ENCODE measurements at places on chromosomes 2 and 18.

GRCh38 chr2:43540021-43540779, 55.6 kb downstream of the THADA start:
- DNase-seq, result no peak

GRCh38 chr18:56188529-56189275, 449.7 kb downstream of the TXNL1 start:
- DNase-seq, result peak; percentile 29

DNA sequence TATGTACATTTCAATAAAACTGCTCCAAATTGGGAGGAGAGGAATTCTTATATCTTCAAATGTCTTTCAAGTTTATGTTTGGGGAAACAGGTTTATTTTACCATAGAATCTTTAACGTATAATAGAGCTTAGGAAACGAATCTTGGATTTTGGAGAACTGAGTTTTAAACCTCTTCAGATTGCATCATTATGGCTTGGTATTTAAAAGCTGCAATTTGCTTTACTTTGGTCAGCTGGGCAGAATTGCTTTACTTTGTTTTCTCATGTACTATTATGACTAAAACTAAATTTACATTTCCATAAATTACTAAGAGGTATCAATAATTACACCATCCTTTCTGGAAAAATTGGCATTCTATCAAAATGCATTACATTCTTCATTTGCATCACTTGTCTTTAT, 54.6 kb downstream of the BAZ2B start:
- no peak for DNase-seq

DNA sequence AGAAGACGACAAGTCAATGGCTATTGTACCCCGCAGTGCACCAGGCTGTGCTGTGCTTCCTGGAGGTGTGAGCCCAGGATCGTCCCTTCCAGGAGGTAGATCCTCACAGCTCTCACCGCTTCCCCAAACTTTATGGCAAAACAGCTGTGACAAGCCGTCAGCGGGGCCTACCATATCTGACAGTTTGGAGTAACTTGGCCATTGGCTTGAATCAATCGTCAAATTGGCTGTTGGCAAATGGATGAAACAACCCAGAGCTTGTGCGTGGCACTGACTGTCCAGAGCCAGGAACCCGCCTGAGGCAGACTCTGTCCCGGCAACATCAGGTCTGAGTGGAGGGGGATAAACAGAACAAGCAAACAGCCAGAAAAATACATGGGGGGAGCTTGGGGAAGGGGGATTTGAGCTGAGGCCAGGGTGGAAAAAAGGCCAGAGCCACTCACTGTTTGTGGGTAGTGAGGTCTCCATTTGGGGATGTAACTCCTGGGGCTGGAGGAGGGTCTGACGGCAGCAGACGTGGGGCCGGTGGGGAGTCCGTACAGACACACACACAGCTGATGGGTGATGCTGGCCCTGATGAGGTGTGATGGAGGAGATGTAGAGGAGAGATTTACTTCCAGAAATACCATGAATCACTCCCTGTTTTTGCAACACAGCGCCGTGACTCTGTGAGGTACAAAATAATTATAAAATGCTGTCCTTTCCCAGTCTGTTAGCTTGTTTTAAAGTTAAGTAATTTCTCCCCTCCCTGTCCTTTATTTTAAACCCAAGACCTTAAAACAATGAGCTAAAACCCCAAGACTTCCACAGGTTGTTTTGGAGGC, 174.8 kb downstream of the TWIST2 start:
- no peak for DNase-seq

- peak; percentile 14 for DNase-seq
Observed at GRCh38 chr2:63819765-63820717, 21.7 kb upstream of the UGP2 start.

DNA sequence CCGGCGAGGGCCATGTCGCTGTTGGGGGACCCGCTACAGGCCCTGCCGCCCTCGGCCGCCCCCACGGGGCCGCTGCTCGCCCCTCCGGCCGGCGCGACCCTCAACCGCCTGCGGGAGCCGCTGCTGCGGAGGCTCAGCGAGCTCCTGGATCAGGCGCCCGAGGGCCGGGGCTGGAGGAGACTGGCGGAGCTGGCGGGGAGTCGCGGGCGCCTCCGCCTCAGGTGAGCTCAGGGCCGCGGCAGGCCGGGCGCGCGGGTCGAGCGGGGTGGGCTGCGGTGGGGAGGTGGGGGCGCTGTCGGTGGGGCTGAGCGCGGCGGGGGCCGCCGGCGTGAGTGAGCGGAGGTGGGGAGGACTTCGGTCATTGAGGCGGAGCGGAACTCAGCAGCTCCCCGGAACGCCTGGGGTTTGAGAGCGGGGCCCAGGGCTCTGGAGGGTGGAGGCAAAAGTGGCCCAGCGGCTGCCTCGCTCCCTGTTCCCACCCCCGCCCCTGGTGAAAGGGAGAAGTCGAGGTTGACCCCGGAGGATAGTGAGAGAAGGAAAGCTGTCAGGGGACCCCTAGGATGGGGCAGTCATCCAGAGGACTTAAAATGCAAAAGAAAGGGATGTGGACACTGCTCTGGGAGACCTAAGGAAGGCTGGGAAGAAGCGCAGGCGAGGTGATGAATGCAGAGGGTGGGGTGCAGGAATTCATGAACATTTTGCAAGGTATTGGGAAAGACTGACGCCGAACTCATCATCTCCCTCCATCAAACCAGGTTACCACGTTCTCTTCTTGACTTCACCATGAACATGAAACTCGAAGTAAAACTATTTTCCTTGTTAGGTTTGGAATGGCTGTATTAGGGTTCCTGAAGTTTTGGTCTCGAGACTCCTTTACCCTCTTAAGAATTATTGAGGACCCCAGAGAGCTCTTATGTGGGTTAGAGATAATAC, 633 bp downstream of the MALT1 start:
- DNase-seq, result peak; percentile 93

DNA sequence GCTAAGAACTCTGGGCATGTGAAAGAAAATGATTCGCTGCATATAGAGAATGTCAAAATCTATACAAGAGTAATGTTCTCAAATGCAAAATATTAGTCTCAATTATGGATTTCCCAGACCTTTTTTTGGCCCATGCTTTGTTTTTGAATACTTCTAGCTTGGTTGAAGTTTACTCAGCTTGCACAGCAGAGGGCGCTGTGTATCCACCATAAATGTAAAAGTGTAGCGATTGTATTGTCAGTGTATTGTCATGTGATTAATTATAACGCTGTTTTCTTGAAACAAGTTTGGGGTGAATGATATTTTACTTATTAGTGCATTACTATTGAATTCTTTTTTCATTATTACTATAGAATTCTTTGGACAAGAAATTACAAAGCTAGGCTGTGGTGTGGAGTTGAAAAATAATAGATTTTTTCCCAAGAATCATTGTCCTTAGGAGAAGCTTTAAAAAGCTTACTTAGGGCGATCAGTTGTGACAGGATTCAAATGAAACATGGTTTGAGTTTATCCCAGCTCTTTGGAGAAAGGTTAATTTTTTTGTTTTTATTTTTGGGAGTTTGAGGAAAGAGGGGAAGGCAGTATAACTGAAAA, 98.3 kb downstream of the PIK3C3 start:
- peak; percentile 85 for DNase-seq

DNA sequence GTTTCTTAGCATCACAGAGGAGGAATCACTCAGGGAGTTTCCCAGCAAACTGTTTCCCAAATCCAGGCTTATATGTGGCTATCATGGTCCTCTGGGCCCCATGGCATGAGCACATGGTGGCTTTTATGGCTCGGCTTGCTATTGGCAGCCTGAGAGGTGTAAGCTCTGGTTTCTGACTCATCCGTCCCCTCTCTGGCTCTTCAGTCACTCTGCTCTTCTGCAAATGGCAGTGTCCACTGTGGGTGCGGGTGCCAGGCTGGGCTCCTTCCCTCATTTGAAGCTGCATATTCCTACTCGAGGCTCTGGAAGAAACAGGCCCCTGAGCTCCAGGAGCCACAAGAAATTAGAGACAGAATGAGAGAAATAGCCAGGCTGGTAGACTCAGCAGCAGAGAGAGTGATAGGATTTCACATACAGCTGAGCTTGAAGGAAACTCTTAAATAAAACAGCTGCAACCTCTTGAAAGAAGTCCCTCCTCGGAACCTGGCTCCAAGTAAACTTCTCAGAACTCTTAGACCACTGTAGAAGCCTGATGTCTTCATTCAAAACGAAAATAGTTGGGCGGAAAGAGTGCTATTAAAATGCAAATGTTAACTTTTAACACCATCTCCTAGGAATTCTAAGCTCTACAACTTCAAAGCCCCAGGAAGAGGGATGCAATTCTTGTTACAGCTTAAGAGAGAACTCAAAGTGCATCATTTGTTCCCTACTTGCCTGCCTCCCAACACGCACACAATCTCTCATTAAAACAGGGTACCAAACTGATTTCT, 212.6 kb upstream of the SP5 start:
- DNase-seq, result no peak

GRCh38 chr2:131093696-131094462, 619 bp upstream of the FAM168B start:
- peak; percentile 79 for DNase-seq

DNA sequence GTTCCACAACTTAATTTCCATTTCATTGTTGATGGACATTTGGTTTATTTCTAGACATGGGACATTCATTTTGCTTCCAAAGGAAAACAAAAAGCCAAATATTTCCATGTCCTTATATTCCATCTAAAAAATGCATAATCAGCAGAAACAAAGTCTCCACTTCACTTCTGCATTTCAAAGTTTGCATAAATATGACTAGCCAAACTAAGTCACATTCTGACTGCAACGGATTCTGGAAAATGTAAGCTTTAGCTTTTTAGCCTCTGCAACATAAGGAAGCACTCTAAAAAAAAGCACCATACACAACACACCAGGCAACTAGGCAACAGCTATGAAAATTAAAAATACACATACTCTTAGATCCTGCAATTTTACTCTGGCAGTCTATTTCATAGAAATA, 135.3 kb downstream of the ETAA1 start:
- no peak for DNase-seq

DNA sequence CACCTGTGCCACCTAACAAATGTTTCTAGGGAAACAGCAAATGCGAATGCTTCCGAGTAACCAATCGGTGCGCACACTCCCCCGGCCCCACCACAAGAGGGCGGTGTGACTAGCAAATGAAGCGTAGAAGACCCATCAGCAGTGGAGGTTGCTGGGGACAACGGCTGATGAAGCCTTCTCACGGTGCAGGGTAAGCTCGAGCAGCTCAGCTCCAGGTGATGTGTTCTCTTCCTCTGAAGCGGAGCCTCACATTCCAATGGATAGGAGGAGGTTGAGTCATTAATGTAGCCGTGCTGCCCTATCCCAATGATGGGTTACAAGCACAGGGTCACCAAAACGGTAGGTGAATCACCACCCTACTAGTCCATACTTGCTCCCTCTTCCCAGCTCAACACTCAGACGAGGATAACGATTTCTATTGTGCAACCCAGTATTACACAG, 127.6 kb upstream of the TWIST2 start:
- peak; percentile 29 for DNase-seq

GRCh38 chr18:27921904-27922751, 254.8 kb downstream of the CDH2 start:
- DNase-seq, result no peak

- peak; percentile 4 for DNase-seq
Observed at GRCh38 chr2:236572482-236572881, 2.9 kb downstream of the ACKR3 start.

DNA sequence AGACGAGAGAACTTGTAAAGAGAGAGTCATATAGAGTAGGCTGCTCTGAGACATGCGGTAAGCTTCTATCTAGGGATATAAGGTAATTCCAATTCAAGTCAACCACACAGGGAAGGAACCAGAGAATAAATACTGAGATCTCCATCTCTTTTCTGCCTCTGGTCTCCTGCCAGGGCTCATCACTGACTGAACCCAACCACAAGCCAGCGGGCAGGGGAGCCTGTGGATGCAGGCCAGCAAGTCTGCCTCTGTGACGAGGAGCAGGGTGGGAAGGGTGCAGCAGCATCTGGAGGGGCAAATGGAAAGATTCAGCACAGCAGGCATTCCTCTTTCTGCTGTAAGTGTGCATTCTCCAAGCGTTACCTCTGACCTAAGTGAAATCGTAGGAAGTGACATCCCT, 82.2 kb downstream of the ICOS start:
- no peak for DNase-seq

GRCh38 chr2:67671464-67672450, 274.6 kb downstream of the ETAA1 start:
- DNase-seq, result no peak

DNA sequence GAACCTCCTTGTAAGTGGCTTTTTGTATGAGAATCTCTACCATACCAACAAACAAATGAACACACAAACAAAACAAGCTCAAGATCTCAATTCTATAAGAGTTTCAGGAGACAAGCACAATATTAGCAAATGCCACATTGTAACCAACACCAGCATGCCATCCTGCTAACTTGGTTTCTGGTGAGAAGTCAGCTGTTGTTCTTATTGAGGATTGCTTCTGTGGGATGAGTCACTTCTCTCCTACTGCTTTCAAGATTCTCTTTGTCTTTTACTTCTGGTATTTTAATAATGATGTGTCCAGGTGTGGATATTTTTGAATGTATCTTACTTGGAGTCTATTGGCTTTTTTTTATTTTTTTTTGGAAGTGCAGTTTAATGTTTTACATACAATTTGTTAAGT, 131.7 kb downstream of the BCL2L11 start:
- DNase-seq, result no peak

GRCh38 chr2:206095536-206096332, 9.8 kb upstream of the INO80D start:
- DNase-seq, result peak; percentile 17

DNA sequence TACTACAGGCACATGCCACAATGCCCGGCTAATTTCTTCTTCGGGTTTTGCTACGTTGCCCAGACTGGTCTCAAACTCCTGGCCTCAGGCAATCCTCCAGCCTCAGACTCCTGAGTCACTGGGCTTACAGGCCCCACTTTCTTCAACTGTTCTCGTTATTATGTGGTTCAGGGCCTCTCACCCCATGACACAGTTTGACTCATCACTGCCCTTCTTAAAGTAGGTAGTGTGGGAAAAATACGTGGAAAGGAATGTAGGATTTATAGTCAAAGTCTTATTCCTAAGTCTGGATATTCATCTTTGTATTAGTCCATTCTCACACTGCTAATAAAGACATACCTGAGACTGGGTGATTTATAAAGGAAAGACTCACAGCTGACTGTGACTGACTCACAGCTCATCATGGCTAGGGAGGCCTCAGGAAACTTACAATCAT, 19.4 kb downstream of the CENPA start:
- no peak for DNase-seq

DNA sequence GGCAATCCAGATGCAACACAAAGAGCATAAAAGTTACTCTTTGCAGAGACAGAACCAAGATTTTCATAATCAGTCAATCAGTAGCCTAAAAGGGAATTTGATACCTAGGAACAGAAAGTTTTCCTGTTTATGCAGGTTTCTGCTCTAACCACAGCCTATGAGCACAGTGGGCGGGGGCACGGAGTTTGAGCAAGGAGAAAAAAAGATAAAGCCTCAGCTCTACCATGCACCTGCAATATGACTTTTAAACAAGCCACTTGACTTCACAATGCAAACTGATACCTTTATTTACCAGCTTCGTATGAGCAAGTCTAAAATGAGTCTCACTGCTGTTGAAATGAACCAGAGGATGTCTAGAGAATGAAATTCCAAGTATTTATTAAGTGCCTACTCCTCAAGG, 5.6 kb upstream of the LRATD1 start:
- no peak for DNase-seq

GRCh38 chr2:28445448-28446258, 50.2 kb upstream of the PLB1 start:
- no peak for DNase-seq
